HuH-7 (cell line): ENCODE measurements at places on chromosomes 2 and 18.

- no peak for DNase-seq
Observed at GRCh38 chr2:55917713-55918390, 5.7 kb downstream of the EFEMP1 start.

DNA sequence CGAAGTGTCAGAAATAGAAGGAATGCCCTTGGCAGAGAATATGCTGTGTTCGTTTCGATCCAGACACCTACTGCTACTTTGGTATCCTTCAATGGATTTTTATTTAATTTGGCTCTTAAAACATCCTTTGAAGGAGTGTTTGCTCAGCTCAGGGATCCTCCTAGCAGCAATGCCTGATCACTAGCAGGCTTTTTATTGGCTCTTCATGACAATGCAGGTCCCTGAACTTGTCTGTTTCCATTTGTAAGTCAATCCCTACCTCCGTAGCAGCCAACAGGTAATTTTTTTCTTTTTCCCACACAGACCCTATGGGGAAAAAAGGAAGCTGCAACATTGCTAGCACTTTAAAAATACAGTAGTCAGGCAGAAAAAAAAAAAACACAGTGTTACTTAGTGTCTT is 366.2 kb upstream of the LRRTM1 start:
- DNase-seq: no peak

GRCh38 chr2:5951471-5951870 is 259.3 kb downstream of the SOX11 start:
- no peak for DNase-seq

GRCh38 chr2:105683011-105683492 is 61.7 kb upstream of the NCK2 start:
- DNase-seq: no peak

GRCh38 chr2:218406949-218407618 is 7.4 kb downstream of the CTDSP1 start:
- no peak for DNase-seq

DNA sequence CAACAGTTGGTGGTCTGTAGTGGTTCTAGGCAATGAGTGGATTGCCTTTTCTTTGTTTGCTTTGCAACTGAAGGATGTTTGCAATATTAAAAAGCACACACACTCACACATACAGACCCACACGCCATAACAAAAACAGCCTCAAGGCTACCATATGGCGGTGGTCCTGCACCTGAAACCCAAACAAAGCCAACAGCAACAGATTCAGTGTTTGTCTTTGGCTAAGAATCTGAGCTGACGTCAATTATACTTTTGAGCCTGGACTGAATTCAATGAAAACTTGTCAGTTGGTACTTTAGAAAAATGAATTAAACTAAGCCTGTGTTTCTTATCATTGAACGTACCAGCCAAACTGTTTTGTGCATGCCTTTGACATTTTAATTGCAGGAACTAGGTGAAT is 65.0 kb upstream of the NYAP2 start:
- DNase-seq: no peak

GRCh38 chr2:134985061-134985460 is 62.2 kb downstream of the MAP3K19 start:
- DNase-seq: no peak

- DNase-seq: no peak
Observed at GRCh38 chr2:149849591-149849990, 262.0 kb upstream of the MMADHC start.
